ENCODE measurements at places on chromosomes 1 and 21.

DNA sequence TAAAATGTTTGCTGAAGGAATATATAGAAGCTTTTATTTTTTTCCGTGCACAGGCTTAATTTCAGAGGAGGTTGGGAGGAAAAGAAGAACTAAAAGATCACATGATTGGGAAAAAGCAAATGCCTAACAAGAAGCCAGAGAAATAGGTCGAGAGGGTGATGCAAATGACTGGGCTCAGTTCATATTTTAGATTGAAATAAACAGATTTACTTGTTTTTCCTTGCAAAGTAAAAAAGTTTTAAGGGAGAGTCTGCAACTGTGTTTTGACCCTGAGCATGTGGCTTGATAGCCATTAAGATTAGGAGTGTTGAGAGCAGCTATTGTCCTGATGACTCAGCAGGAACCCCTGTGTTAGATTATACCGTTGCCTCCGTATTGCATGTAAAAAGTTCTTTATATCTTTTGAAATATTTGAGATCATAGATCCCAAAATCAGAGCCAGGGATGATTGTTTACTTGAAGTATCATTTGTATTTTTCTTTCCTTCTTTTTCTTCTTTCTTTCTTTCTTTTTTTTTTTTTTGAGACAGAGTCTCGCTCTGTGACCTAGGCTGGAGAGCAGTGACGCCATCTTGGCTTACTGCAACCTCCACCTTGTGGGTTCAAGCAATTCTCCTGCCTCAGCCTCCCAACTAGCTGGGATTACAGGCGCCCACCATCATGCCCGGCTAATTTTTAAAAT lies 20.2 kb downstream of the CLIC4 start:
- no peak for DNase-seq

- no peak for DNase-seq
Measured at GRCh38 chr1:18429654-18430053, 51.1 kb upstream of the KLHDC7A start.

GRCh38 chr1:201666645-201667044 lies 127.7 kb downstream of the NAV1 start:
- no peak for DNase-seq

DNA sequence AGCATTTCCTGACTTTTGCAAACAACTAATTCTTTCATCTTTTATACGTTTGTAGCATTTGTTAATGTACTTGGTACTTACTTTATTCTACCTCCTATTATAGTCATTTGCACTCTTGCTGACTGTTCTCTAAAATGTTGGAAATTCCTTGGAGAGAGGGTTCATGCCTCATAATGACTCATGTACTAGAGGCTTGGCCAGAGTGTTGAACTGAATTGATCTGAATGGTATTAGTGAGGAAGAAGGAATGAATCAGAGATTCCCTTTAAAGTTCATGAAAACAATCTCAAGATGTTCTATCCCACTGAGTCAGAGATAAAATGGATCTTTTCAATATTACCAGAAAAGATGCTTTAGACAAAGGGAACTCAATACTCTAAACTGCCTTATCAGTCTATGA lies 383.4 kb downstream of the SEC16B start:
- DNase-seq: no peak

DNA sequence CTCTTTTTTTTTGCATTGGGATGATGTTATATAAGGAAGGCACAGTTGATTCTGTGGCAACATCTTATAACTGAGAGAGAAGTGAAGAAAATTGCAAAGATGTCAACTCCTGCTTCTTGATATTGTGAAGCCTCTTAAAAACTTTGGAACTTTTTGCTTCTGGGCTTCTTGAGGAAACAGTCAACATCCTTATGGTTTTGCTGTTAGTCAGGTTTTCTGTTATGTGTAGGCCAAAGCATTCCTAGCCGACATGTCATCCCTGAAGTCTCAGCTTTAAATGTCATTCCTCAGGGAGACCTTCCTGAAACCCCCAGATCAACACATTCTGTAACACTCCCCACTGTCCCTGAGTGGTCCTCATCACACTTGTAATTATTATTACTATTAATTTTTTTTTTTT lies 12.6 kb downstream of the FALEC start:
- DNase-seq: no peak

DNA sequence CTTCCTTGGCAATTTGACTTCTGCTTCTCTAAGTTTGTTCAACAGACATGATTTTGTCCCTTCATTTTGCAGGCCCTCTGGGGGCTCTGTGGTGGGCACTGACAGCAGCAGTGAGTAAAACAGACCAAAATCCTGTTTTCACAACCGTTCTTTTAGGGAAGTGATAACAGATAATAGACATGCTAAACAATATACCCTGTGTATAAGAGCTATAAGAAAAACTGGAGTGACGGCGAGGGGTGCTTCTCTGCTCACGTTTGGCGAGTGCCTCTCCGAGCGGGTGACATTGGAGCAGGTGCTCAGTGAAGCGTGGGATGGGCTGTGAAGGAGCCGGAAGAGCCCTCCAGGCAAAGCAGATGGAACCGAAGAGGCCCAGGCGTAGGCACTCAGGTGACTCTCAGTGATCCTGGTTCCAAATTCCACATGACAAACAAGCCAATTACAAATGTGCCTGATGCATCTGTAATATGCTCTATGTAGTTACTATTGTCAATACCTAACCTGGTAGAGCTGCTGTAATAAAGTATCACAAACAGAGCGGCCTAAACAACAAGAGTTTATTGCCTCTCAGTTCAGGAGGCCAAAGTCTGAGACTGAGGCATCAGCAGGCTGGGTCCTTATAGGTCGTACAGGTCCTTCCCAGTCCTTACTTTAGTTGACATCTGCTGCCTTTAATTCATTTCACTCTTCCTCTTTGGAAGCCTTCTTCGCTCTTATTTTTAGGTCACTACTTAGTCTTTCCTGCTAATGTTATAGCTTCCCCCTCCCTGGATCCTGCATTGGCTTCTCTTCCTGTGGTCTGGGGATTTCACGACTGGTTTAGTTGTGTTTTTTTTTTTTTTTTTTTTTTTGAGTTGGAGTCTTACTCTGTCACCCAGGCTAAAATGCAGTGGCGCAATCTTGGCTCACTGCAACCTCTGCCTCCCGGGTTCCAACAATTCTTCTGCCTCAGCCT lies 20.1 kb downstream of the OR2B11 start:
- no peak for DNase-seq

DNA sequence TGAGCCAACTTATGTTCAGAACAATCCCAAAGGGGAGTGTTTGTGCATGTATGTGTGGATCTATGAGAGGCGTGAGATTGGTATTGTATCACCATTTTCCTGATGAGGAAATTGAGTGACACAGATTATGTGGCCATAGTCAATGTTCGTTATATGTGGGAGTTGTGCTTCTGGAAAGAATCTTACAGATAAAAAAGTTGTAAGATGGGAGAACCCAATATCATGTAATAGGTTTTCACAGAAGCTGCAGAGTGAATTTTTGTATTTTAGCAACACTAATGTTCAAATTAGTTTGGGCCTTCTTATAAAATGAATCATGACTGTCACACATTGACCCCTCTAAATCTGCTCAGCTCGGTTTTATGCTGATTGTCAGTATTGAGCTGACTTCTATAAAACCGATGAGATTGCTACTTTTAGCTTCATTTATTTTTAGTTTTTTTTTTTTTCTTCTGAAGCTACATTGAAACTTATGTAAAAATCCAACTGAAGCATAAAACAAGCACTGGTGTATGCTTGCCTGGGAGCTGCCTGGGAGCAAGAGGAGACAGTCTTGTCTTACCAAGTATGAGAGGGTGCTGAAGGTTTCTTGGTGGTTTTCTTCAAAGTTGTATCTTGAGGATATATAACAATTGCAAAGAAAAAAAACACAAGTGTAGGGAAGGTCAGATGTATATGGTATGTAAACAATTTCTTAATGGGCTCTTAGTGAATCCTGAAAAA lies 4.1 kb downstream of the RWDD3 start:
- DNase-seq: no peak

GRCh38 chr1:67710417-67710816 lies 25.4 kb downstream of the GADD45A start:
- no peak for DNase-seq

DNA sequence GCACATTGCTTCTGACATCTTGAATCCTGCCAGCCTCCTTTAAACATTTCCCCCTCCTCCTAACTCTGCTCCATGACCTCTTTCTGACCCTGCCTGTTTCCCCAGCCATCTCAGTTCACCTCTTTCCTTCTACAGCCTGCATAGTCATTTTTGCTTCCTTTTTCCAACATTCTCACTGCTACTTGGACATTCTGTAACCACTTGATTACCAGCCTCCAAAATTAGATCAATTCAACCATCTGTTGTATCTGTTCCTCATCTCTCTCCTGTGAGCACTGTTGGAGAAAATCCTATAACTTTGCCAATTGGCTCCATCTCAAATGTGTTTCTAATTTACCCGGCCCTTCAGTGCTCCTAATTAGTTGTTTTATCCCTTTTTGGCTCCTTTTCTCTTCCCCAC lies 27.5 kb upstream of the GPR88 start:
- DNase-seq: no peak

GRCh38 chr21:44972821-44973220 lies 33.0 kb downstream of the SLX9 start:
- no peak for DNase-seq

DNA sequence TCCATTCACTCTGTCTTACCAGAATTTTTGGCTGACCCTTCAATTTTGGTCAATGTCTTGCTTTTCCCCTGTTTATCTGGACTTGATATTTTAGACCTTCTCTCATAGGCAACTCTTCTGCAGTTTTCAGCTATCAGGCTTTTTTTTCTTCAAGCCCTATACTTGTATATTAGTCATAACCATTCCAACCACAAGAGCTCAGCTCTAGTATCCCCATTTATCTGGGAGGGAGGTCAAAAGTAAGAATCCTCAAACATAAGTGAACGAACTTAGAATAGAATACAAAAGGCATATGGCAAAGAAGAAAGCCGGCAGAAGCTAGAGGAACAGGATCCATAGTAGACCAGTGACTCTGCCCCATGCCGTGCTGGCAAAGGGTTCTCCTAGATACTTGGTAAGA lies 45.9 kb upstream of the TNFSF4 start:
- DNase-seq: no peak

DNA sequence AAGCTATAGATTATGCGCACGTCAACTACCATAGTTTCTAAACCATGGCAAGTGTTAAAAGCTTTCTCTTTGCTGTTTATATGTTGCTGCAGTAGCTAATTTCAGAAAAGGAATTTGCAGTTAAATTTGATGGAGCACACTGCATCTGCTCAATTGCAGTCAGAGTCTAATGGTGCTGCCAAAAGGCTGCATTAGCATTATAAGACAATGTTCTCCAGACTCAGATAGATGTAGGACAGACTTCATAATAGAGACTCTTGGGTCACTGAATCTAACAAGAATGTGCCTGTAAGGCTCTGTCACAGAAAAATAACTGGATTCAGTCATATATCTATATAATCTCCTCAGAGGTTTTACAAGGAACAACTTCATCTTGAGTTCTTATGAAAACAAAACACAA lies 198.3 kb downstream of the OLFM3 start:
- no peak for DNase-seq

- DNase-seq: no peak
Measured at GRCh38 chr21:42964546-42965210, 9.7 kb upstream of the PKNOX1 start.

DNA sequence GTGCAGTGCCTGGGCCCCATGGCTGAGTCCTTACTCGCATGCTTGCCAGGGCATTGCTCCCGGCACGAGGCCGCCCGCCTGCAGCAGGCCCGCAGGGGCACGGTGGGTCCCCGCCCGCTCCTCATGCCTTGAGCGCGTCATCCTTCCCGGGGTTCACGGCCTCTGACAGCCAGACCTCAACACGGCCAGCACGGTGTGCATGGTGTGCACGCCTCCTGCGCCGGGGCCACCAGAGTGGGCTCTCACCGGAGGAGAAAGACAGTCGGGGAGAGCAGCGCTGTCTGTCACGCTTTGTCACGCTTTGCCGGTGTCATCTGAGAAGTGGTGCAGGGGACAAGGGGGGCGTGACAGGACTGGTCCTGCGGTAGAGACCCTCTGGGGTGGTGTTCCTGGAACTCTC lies 11.9 kb upstream of the COL18A1 start:
- no peak for DNase-seq

DNA sequence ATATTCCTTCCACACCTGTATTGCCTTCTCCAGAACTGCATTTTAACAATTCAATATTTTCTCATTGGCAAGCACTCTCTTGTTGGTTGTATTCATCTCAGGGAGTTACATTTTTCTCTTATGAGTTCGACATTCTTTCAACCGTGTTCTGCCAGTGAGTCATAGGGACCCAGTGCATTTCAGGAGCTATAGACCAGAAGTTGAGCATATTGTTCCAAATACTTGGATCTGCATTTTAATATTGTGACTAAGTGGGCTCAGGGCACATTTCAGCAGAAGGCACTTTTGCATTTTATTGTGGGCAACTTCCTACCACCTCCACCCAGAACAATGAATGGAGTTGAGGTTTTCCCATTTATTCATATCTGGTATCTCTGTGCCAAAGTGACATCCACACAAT lies 132.8 kb downstream of the TNFSF18 start:
- DNase-seq: no peak

- DNase-seq: no peak
Measured at GRCh38 chr1:44592208-44593145, 81.8 kb downstream of the TMEM53 start.

DNA sequence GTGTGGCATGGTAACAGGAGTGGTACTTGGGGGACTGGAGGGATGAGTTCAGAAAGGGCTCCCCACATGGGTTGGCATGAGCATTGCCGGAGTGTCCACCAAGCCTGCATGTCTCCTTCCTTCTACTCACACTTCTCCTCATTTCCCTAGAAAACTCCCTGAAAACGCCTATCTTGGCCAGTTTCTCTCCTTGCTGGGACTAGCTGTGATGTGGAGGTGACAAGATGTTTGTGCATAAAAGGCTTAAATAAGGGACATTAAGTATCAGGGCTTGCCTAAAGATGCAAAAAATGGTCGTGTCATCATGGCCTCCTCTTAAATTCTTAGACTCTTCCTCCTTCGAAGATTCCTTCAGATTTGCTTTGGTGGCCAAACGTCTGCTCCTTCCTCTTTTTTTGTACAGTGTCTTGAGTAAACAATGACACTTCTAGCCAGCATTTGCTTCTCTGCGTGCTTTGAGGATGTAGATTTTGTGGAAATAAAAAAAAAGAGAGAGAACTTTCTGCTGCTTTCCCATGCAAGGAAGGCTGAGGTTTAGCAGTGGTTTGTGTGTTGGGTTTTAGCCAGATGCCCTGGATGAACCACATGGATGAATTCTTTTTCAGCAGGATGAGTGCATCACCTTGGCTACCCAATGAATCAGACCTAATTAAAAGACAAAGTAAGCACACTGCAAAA lies 239.1 kb upstream of the IRF2BP2 start:
- DNase-seq: no peak

GRCh38 chr1:211715971-211716370 lies 40.5 kb upstream of the NEK2 start:
- DNase-seq: no peak

DNA sequence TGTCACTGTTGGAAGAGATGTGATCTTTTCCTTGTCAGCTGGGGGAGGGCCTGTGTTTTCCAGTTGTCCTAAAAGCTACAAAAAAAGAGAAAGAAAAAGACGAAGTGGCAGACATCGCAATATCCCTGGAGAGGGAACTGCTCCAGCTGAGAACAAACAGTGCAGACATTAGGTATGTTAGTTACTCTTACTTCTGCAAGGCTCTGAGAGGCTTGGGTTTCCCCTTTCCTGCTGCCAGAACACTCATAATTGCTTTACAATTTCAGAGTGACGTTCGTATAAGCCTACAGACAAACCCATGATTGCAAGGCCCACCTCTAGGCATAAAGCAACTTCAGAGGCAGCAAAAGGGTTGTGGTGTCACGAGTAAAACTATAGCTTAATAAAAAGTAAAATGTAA lies 31.1 kb downstream of the CD160 start:
- DNase-seq: no peak
